Activated T-helper 17 cell treated with anti-CD3 and anti-CD28 coated beads, Interleukin-2, amount 50 U/mL, for 72 hours (primary cell): ENCODE measurements at places on chromosomes 1 and 21. TPM values are rescaled to one million over a fixed set of nuclear protein-coding genes. Genes with fewer than 3 reads are reported as not detected.

TFF2 gene
- total RNA-seq = not detected

DNA sequence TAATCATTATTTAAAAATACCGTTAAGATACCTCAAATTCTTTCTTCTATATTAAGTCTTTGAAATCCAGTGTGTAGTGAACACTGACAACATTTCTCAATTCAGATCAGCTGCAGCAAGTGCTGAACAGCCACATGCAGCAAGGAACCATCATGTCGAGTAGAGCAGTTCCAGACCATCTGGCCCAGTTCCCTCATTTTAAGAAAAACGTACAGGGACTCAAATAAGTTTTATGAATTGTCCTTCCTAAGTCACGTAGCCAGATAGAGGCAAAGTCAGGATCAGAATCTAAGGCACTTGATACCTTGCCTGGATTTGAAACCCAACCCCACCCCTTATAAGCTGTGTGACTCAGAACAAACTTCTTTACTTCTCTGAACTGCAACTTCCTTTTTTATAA lies 132.4 kb downstream of the PROX1 start:
- ATAC-seq = no peak

GRCh38 chr1:231241750-231242149 lies 738 bp downstream of the GNPAT start:
- peak; percentile 30 for ATAC-seq

GRCh38 chr1:160963521-160963920 lies 8.9 kb upstream of the ITLN2 start:
- ATAC-seq = no peak

GRCh38 chr1:17914131-17914530 lies 159.0 kb downstream of the ACTL8 start:
- no peak for ATAC-seq

DNA sequence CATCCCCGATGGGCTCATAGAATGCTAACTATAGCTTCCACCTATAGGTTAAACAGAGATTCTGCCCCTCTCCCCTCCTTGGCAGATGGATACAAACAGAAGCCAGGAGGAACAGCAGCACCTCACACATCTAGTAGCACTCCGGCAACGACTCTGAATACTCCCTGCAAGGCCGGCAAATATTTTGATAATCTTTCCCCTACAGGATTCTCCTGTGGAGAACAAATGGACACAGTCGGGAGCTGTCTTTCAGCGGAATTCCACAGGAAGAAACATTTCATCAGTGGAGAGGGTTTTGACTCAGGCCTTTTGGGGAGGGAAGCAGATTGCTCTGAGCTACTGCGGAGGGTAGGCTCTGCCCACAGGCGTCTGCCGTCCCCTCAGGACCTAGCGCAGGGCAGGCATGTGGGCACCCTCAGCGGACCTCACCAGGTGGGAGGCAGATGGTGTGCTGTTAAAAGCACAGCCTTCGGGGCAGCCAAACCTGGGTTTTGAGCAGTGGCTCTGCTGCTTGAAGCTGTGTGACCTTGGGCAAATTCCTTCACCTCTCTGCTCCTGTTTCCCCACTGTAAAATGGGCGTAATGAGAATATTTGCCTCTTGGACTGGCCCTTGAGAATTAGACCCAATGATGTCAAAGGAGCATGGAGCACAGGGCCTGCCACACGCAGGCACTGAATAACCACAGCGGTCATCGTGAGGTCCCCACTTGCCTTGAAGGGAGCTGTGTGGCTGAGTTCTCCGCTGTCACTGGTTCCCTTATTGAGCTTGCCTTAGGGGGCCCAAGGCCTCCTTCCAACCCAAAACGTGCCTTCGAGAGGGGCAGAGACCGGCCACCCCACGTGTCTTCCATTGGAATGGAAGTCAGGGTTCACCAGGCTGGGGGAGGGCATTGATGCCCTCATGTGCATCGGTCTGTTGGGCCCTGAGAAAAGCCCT lies 19.2 kb upstream of the BCAR3 start:
- no peak for ATAC-seq

DNA sequence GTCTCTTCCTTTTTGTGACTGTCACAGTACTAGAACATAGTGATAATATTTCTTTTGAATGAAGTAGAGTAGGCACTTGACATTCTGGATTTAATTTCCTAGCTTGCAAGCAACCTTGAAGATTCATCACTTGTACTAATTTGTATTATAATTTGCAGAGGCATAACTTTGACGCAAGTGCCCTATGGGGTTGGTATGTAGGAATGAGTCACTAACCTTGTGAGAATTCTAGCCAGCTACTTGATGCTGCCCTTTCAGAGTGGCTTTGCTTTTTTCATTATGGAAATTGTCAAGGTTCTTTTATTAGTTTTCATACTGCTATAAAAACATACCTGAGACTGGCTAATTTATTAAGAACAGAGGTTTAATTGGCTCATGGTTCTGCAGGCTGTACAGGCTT lies 13.7 kb upstream of the DPH5 start:
- no peak for ATAC-seq

- no peak for ATAC-seq
Observed at GRCh38 chr1:217911908-217912307, 280.8 kb downstream of the SPATA17 start.
